Hematopoietic multipotent progenitor cell (in vitro differentiated cells): ENCODE measurements at places on chromosomes 3 and 15.

DNA sequence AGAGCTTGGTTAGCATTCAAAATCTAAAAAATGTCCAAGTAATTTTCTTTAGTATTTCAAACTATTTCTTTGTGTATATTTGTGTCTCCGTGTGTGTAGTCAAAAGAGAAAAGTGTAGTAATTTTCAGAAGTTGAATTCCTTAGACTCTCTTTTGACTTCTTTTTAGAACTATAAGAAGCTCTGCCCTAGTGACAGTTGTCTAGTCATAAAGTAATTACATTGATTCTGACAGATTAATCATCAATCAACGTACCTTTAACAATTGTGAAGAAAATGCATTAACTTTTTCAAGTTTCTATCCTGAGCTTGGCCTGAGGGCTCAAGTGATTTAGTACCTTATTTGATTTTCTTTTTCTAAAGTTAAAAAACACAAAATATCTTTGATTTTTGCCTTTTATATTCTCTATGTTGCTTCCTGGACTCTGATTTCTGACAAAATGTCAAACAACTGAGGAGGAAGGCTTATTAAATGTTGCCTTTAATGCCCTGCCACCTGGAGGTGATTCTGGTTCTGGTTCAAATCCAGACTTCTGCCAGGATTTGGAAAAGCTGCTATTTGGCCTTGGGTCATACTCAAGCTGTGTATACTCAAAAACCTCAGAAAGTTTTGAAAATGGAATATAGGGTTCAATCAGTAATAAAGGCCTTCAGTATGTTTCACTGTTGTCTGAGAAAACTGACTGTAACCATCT lies 653.6 kb downstream of the NSUN3 start:
- DNase-seq: no peak

- no peak for DNase-seq
These were observed 77.0 kb downstream of the NTRK3 start for GRCh38 chr15:88179562-88179961.

GRCh38 chr3:22496641-22497040 lies 706.5 kb upstream of the UBE2E2 start:
- DNase-seq: no peak

- no peak for DNase-seq
These were observed 14.2 kb downstream of the FBN1 start for GRCh38 chr15:48631176-48631770.

DNA sequence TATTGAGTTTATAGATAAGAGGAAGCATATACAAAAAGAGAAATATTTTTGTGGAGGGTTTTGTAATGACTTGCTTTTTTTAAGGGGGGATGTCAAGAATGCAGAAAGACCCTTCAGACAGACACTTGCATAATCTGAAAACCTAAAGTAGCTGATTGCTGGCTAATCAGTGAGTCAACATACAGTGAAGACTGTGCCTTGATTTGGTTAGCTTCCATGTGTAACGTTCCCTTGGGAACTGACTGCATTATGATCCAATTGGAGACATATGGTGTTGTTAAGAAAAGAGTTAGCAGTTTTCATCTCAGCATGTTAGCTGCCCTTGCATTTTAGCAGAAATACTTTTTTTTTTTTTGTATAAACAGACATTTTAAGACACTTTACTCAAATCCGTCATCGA lies 483.2 kb downstream of the RBMS3 start:
- DNase-seq: no peak

GRCh38 chr3:21390136-21390535 lies 360.9 kb downstream of the ZNF385D start:
- no peak for DNase-seq

DNA sequence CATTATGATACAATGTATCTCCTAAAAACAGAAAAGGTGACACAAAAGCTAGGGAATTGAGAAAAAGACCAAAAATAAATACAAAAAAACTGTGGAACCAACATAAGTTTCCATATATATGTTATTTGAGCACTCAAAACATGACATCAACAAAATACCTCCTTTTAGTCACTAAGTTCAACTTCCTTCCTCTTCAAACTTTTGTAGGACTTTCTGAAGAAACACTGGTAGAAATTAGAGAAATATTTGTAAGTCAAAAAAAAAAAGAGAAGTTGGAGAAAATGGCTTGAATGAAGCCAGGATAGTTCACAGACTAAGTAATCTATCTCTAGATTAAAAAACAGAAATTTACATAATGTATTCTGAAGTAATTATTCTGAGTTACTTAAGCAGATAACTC lies 208.4 kb upstream of the ALCAM start:
- DNase-seq: no peak

DNA sequence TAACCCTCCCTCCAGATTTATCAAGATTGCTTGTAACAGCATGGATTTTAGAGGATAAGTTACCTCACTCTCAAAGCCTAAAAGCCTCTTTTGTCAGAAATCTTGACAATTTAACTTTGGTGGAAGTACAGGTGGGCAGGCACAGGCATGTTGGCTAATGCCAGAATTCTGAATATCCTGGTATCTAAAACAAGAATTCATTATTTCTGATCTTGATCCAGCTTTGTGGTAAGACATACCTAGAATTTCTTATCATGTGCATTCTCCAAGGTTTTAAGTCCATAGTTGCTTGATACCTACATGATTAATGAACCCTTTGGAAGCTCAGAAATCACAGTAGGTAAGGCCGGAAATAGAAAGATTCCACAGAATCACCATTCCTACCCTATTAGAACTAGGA lies 109.9 kb upstream of the TTC14 start:
- DNase-seq: no peak

- DNase-seq: no peak
These were observed 901 bp upstream of the CHST14 start for GRCh38 chr15:40469776-40470390.

DNA sequence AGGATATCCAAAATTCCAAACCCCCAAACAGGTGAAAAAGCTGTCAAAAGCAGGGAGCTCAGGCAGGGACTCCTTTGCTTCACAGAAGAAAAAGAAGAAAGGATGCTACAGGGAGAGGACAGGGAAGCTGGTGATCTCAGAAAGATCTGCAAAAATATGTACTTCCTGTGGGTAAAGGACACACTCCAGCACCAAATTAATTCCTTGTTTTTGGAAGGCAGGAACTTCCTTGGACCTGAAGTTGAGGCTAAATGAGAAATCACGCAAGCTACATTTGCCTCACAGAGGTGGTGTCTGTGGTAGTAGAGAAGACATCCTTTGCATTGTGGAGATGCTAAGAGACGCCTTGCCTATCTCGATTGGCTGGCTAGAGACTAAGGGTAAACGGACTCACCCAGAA lies 26.7 kb upstream of the ANPEP start:
- no peak for DNase-seq
